ENCODE measurements at places on chromosomes 12 and 14. TPM values are rescaled to one million over a fixed set of nuclear protein-coding genes. Genes with fewer than 3 reads are reported as not detected.
A peak's percentile ranks its signal among the peaks of the same experiment; 100 is the strongest.

- DNase-seq = no peak
These were observed 64.5 kb downstream of the TESC start for GRCh38 chr12:117034701-117035151.

DNA sequence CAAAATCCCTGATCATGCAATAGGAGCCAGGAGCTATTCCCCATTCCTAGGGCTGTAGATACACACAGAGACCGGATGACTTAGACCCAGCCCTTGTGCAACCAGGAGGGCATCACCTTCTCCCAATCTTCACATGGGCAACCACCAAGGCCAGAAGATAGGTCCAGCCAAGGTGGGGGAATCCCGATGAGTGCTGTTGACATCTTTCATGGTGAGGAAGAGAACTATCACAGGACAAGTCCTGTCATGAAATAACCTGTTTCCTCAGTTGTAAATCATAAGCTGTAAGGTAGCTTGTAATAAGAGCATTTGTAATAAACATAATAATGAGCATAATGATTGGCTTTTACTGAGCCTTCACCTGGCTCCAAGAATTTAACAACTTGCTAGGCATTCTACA, 89.5 kb downstream of the GCH1 start:
- no peak for DNase-seq

DNA sequence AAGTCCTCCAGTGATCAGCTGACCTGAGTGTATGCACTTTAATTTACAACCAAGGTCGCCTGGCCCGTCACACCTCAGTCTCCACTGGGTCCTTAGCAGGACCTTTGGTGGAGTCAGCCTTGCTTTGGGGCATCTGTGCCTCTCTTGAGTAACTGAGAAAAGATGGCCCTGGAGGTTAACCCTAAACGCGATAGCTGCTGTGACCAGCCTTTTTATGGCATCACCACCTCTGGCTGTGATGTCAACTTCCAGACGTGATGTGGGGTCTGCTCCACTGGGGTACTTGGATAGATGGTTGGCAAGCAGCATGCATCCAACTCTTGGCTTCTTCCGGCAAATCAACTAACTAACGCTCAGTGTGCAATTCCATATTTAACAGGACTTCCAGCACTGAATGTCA, 122.8 kb upstream of the RTL1 start:
- DNase-seq = no peak

Gene OAS1
- total RNA-seq = 7.8 TPM

Gene EPYC
- total RNA-seq = not detected

Gene KRT75
- total RNA-seq = not detected

DNA sequence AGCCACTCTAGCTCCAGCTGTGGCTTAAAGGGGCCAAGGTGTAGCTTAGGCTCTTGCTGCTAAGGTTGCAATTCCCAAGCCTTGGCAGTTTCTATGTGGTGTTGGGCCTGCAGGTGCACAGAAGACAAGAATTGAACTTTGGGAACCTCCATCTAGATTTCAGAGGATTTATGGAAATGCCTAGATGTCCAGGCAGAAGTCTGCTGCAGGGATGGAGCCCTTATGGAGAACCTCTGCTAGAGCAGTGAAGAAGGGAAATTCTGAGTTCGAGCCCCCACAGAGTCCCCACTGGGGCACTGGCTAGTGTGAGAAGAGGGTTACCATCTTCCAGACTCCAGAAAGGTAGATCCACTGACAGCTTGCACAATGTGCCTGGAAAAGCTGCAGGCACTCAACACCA, 694.7 kb downstream of the SLC16A7 start:
- no peak for DNase-seq

- DNase-seq = no peak
These were observed 6.1 kb upstream of the PAX9 start for GRCh38 chr14:36655571-36655962.

Gene SOAT2
- not detected for total RNA-seq

Gene CCDC197
- total RNA-seq = not detected

Gene TAS2R31
- not detected for total RNA-seq

DNA sequence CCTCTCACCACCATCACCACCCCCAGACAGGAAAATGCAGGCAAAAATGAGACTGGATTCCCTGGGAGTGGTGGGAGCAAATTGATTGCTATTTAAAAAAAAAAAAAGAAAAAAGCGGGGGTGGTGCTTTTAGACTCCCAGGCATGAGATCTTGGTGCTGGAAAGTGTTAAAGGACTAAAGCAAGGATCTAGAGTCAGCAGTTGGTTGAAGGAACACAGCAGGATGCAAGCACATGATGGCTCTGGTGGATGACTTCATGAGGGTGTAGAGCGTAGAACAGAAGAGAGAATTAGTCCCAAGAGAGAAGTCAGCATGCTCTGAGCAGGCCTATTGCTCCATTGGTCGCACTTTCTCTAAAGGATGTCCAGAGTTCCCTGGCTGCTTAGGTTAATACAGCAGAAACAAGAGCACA, 183.8 kb upstream of the HMGA2 start:
- no peak for DNase-seq

Gene COQ6
- 63.1 TPM for total RNA-seq

- DNase-seq = peak; percentile 10
These were observed 96.3 kb downstream of the SLC15A4 start for GRCh38 chr12:128727461-128727860.

Gene PMCH
- not detected for total RNA-seq

- no peak for DNase-seq
These were observed 782.5 kb downstream of the C12orf50 start for GRCh38 chr12:87246726-87247125.

Gene PTPRR
- total RNA-seq = 0.44 TPM

Gene SMOC1
- 9.7 TPM for total RNA-seq

DNA sequence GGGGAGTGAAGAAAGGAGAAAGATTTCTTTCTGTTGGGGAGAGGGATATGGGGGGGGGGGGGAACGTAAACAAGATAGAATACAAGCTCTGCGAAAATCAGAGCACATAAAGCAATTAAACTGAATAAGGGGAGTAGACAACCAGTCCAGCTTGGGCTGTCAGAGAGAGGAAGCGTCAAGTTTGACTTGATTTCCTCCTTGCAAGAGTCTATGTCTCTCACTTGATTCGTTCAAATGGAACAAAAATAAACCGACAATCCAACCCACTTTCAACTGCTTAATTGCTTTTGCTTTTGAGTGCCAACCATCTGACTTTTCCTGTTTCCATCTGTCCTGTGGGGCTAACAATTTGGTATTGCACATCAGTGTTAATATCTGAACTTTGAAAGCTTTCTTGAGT, 942 bp downstream of the SYT1 start:
- no peak for DNase-seq

DNA sequence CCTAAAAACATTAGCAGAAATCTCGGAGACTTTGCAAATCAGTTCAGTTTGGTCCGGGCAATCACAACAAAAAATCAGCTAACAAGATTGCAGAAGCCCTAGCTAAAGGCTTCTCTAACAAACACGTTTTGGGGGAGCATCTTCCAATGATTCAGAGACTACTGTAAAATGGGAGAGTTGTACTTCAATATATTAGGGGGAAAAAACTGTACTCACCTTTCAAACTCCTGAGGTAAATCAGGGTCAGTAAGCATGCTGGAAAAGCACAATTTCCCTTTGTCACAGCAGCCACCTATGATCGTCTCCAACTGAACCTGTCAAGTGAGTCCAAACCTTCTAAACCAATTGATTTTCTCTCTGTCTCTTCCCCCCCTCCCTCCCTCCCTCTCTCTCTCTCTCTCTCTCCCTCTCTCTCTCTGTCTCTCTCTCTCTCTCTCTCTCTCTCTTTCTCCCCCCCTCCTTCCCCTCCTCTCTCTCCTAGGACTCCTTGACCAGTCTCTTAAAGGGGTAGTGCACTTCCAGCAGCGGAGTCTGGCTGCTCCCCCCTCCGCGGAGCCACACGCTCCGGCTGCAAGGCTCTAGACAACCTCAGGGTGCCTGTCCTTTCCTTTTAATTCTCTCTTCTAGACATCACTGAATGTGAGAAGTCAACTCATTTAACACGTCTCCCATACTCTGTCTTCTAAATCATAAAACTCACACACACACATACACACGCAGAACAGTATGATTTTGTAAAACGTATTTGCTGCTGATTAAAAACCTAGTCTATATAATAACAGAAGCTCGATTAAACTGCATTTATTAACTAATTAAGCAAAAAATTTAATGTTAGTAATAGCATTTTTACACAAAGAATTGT, at the start of gene SOX5:
TSS of gene SOX5 (minus strand) at position 323 of the 862 bp plus-strand sequence. CDS start at position 254, 69 bp downstream.
- peak; percentile 18 for DNase-seq

DNA sequence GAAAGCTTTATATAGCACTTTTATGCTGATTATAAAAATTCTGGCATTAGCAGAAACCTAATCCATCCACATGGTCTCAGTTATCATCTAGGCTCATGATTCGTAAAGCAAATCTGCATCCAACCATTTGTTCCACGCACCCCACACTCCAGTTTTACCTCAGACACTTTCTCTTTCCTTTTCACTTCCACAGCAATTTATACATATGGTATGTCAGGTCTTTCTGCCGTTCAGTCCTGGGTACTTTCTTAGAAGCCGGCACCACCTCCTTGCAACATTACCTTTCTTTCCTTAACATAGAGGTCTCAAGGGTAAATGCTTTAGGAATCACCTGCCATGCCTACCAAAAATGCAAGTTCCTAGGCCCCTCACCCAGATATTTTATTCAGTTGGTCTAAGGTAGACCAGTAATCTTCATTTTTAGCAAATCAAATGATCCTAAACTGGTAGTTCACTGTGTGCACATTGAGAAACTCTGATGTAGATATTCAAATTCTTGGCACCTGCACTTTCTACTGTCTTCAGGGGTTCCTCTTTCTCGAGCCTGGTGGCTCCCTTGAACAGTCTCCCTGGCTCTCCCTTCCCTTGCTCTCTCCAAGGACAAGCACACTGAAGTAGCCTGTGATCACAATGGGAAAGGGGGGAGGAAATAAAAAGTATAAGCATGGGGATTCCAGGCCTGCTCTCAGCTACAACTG, 2.8 kb upstream of the KRAS start:
- no peak for DNase-seq

DNA sequence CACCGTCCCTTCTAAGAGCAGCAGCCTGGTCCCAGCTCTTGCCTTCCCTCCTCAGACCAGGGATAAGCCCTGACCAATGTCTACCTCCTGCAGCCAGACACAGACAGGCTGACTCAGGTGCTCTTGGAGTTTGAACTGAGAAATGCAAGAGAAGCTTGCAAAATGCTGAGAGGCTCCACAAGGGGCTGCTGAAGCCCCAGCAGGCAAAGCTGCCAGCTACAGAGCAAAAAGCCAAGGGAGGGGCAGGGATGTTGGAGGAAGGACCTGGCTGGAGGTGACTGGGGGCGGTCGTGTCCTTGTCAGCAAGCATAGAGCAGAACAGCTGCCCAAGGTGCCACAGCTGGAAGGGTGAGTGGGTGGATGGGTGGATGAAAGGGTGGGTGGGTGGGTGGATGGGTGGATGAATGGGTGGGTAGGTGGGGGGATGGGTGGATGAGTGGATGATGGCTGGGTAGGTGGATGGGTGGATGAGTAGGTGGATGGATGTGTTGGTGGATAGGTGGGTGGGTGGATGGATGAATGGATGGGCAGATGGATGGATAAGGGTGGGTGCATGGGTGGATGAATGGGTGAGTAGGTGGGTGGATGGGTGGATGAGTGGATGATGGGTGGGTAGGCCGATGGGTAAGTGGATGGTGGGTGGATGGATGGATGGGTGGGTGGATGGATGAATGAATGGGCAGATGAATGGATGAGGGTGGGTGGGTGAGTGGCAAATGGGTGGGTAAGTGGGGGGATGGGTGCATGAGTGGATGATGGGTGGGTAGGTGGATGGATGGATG, 4.0 kb upstream of the INF2 start:
- no peak for DNase-seq

- no peak for DNase-seq
These were observed 110.6 kb upstream of the TMEM132D start for GRCh38 chr12:130014485-130014807.

GRCh38 chr12:3681595-3682061, 71.3 kb downstream of the CRACR2A start:
- DNase-seq = no peak

DNA sequence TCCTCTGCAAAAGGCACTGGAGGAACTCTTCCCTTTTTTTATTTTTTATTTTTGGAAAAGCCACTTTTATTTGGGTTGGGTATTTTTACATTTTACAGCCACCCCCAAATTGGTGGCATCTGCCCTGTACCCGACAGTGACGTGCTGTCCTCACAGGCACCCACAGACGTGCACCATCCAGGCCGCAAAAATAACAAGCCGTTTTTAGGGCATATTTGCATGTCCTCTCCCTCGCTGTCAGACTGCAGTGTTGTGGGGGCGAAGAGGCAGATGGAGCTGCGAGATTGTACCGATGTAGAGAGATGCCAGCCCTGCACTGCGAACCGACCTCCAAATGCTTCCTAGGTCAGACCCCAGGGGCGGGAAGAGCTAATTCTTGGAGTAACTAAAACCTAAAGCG, 12.2 kb downstream of the JDP2 start:
- DNase-seq = no peak

Gene TULP3
- 20.3 TPM for total RNA-seq

Gene TRIM9
- 0.33 TPM for total RNA-seq

DNA sequence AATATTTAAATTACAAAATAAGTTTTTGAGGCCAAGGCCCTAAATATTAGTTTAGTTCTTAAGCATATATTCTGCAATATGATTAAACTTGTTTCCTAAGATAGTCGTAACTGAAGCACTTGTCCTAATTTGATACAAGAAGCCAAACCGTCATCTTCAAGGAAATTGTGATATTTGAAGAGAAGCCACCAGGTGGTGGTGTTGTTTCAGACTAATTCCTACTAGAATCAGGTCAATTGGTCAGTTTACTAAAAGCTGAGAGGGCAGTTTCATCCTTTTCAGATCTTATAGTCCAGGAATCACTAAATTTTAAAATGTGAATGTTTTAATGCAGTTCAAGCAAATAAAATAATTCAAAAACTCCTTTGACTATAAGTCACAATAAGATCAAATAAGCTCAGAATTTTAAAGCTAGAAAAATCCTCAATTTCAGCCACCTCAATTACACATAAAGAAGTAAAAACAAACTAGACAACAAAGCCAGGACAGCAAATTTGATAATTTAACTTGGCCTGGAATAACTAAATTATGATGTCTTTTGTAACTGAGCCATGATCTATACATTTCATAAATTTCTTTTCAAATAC, 7.1 kb upstream of the ARL1 start:
- DNase-seq = no peak

Gene CD163L1
- total RNA-seq = 0.37 TPM

Gene KRT72
- not detected for total RNA-seq

GRCh38 chr14:78737116-78737515, 566.9 kb downstream of the NRXN3 start:
- DNase-seq = no peak

GRCh38 chr14:81400852-81401251, 728 bp upstream of the STON2 start:
- peak; percentile 84 for DNase-seq

- DNase-seq = no peak
These were observed 336.4 kb downstream of the FOXG1 start for GRCh38 chr14:29102996-29103395.

Gene LRRC10
- total RNA-seq = not detected

DNA sequence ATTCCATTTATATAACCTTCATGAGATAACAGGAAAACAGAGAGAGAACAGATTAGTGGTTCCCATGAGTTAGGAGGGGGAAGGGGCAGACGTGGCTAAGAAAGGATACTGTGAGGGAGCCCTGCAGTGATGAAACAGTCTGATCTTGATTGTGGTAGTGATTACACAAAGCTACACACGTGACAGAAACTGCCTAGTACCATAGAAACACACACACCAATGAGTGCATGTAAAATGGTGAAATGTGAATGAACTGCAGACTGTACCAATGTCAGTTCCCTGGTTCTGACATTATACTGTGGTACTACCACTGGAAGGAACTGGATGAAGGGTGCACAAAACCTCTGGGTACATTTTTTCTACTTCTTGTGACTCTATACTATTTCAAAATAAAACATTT, 36.9 kb downstream of the NRDE2 start:
- no peak for DNase-seq

Gene DPY19L2
- not detected for total RNA-seq

- DNase-seq = peak; percentile 9
These were observed 112.8 kb downstream of the NAV3 start for GRCh38 chr12:77943466-77943865.

Data from MG63 (cell line).